ENCODE measurements at places on chromosomes 5 and 9.

GRCh38 chr5:96709152-96709821, 47.1 kb downstream of the CAST start:
- no peak for DNase-seq

DNA sequence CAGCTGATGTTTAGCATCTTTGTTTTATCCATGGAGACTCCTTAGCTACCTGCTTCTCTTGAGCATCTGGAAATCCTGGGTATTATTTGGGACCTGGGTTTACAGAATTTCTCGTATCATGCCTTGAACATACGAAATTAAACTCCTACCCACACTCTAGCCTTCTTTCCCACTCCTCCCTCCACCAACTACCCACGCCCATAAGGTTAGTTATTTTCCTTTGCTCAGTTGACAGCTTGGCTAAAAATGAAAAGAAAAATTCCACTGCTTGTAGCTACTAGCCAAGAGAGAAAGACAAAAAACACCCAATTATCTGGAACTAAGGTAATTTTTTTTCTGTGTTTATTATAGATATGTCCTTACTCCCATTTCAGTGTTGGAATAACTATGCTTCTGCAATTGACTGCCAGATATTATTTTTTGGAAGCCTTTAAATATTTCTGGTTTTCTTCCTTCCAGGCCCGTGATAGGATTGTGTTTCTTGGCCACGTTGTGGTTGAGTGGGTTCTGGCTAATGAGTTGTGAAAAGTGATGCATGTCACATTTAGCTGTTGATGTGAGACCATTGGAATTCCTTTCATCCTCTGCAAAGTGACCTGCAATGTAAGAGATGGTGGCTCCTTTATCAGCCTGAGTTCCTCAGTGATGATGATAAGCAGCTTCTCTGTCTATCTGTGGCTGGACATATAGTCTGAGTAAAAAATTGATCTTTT, 308.1 kb downstream of the LRRC70 start:
- DNase-seq, result no peak

- DNase-seq, result no peak
Observed at GRCh38 chr5:68225911-68226545, 10.5 kb downstream of the PIK3R1 start.

DNA sequence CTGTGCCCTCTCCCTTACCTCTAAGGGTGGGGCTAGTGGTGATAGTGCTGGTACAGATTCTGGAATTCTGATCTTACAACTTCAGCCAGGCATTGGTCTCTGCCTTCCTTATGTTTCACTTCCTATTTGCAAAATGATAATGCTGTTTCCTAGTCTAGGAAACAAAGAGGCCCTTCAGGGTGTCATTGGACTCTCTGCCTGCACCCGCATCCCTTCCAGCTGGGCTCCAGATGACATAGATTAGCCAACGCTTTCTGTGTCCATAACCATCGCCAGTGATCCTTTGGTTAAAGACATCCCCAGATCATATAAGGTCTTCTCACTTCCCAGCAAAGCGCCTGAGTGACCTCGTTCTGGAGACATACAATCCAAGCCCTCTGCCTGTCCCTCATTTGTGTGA, 180.7 kb downstream of the ERCC6L2 start:
- DNase-seq, result peak; percentile 23

- no peak for DNase-seq
Observed at GRCh38 chr5:16737209-16737608, 120.4 kb upstream of the RETREG1 start.

- peak; percentile 90 for DNase-seq
Observed at GRCh38 chr9:36127652-36128244, 8.8 kb upstream of the GLIPR2 start.

DNA sequence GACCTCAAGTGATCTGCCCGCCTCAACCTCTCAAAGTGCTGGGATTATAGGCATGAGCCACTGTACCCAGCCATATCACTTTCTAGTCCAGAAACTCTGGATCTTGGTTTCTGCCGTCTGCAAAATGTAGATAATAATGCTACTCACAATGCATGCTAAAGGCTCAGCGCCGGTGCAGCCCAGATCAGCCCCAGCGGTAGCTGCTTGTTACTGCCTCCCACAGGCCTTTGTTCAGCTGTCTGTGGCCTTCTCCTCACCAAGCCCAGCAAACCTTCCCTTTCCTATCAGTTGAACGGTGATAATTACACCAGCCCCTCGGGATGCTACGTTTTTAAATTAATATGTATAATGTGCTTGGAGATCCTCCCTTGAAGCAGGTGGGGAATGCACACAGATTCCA, 26.2 kb upstream of the MSX2 start:
- DNase-seq, result no peak

DNA sequence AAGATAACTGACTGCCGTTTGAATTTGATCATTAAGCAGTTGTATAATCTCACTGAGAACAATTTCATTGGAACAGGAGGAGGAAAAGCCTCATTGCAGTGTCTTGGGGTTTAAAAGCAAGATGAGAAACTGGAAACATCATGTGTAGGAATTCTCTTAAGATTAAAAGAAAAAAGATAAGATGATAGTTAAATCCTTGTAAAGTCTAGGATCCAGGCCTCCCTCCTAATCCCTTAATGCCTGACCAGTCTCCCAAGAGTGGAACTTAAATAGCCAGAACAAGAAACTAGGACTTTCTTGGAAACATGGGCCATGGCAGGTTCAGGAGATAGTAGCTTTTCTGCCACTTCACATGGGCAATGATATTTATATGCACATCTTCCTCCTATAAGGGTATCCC, 37.0 kb upstream of the LRRC19 start:
- DNase-seq, result no peak

DNA sequence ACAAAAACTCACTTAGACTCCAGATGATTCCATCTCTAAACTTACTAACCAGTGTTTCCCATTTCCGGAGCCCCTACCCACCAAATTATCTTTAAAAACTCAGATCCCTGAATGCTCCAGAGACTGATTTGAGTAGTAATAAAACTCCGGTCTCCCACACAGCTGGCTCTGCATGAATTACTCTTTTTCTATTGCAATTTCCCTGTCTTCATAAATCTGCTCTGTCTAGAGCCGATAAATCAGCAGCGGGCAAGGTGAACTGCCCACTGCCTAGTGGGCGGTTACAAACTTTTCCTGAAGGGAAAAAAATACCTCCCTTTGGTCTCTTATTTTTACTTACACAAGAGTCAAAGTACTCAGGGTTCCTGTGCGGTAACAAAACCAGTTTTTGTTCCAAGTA, 624.4 kb upstream of the RORB start:
- no peak for DNase-seq
